ENCODE measurements at places on chromosomes 12 and 14.

GRCh38 chr12:129002427-129002826 is 149.1 kb downstream of the GLT1D1 start:
- no peak for DNase-seq

GRCh38 chr12:109881752-109882151 is 1.4 kb upstream of the GLTP start:
- DNase-seq: no peak

- DNase-seq: no peak
Observed at GRCh38 chr12:132623072-132623869, 4.7 kb downstream of the P2RX2 start.

DNA sequence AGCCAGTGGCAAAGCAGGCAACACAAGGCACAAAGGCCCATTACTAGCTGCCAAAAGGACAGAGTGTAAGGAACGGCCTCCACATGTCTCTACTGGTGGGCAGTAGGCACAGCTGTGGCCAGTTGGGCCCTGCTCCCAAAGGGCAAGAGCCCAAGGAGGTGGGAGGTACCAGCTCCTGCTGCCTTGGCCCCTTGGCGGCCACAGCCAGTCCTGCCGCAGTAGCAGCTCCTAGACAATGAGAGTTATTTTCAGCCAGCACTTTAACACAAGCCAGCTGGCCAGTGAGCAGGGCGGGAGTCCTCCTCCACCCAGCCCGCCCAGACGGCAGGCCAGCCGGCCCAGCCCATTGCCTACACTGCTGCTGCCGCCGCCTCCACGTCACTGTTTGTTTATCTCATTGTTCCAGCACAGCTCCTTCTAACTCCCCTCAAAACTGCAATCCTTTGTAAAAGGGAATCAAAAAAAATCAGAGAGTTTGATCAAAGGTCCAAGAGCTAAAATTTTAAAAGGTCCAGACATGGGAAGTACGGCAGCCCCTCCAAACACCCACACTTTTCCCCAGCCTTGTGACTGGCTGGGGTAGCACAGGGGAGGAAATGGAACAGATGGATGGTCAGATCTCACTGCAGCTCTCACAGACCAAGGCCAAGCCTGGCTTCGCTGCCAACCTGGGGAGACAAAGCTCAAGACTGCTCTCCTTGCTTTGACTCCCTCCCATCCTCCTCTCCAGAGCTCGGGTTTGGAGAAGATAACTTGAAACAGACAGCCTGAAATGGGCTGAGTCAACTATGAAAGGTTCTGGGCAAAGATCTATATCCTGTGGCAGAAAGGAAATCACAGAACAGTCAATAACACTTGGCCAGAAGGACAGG is 33.5 kb downstream of the FMNL3 start:
- DNase-seq: no peak

- no peak for DNase-seq
Observed at GRCh38 chr14:70148911-70149595, 39.7 kb downstream of the SLC8A3 start.

- DNase-seq: no peak
Observed at GRCh38 chr12:122184517-122184916, 1.6 kb downstream of the LRRC43 start.

GRCh38 chr14:72941286-72941985 is 15.2 kb downstream of the DCAF4 start:
- no peak for DNase-seq

- no peak for DNase-seq
Observed at GRCh38 chr14:74240794-74241651, 1.8 kb downstream of the VSX2 start.

GRCh38 chr12:71627438-71628002 is 36.1 kb downstream of the ZFC3H1 start:
- DNase-seq: no peak

- DNase-seq: no peak
Observed at GRCh38 chr12:47087088-47087688, 7.4 kb upstream of the AMIGO2 start.

GRCh38 chr14:49796025-49796424 is 28.1 kb downstream of the KLHDC2 start:
- DNase-seq: no peak

DNA sequence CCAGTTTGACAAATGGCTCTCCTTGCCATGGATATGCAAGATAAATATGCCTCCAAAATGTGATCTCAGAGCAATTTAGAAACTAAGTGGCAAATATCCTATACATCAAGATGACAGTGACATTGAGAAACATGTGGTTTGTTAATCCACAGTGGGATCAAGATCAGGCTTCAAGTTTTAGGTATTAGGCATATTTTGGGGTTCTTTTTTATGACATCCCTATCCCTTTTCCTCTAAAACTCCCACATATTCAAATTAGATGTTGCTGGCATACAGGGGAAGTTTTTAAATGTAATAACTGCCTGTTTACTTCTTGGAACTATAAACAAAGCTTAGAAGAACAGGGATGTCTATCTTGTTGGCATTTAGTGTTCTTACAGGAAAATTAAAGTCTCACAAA is 179.4 kb downstream of the CRADD start:
- no peak for DNase-seq

GRCh38 chr12:71075743-71076142 is 82.1 kb downstream of the TSPAN8 start:
- no peak for DNase-seq

DNA sequence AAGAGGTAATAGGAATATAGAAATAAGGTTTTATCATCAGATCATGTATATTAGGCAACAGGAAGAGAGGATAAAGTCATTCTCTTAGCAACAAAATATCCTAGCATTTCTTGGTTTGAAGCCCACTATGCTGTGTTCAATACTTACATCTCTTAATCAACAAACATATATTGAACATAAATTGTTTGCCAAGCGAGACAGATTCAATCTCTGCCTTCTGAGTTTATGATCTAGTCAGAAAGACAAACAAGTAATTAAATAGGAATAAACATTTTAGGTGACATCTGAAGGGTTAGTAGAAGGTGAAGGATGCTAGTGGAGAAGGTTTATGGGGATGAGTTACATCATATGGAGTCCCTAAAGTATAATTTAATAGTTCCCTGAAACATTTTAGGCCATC is 54.8 kb downstream of the PPHLN1 start:
- no peak for DNase-seq

DNA sequence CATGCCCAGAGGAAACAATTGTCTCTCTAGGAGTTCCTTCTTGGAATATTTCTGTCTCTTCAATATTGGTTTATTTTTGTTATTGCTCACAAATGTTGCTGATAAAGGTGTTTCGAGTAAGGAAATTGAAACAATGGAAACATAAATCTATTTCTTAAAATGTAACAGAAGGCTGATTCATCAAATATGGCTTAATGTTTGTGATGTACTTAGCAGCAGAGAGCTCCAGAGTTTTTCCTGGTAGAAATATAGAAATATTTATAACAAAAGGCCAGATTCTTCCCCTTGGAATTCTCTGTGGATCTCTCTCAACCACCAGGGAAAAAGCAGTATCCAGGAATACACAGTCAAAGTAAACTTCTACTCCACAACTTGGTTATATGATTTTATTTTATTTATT is 149.2 kb upstream of the LRIG3 start:
- DNase-seq: no peak

DNA sequence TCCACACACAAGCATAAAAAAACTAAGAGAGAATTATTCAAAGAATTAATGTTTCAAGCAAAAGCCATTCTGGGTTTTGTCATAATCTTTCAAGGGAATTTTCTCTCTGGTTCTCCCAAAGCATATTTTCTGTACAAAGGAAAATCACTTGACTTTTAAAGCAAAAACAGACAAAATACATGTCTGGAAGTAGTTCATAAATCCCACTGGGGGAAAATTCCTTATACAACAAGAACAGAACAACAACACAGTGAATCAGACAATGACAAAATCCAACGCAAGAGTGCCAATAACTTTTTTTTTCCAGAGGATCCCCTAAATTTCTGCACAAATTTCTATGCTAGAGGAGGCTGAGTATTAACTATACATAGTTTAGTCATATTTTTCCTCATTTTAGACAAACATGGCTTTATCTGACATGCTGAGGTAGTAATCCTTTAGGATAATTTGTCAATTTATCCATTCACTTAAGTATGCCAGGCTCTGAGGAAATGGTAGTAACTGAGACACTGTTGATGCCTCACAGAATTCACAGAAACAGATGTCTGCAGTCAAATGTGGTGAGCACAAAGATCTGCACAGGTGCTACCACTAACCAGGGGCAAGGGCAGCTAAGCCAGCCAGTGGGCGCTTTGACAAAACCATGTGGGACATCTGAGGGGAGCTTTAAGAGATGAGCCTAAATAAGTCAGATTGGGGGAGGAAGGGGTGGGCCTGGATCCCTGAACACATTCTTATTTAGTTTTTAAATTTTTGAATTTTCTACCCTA is 38.0 kb downstream of the GRIP1 start:
- no peak for DNase-seq

- DNase-seq: no peak
Observed at GRCh38 chr14:24066496-24067132, 4.7 kb upstream of the CPNE6 start.

DNA sequence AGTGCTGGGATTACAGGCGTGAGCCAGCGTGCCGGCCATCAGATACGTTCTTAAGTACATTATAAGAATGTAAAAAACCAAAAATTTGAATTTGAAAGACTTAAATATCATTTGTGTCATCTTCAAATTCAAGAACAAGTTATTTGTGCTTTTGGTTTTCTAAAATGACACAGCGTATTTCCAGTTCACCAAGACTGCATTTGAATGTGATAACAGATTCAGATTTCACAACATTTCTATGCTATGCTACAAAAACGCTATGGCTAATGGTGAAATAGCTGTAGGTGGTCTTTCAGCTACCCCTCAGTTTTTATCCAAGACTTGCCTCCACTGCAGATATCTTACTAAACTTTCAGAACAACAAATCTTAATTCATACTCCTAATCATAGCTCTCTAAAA is 46.7 kb downstream of the APPL2 start:
- no peak for DNase-seq

DNA sequence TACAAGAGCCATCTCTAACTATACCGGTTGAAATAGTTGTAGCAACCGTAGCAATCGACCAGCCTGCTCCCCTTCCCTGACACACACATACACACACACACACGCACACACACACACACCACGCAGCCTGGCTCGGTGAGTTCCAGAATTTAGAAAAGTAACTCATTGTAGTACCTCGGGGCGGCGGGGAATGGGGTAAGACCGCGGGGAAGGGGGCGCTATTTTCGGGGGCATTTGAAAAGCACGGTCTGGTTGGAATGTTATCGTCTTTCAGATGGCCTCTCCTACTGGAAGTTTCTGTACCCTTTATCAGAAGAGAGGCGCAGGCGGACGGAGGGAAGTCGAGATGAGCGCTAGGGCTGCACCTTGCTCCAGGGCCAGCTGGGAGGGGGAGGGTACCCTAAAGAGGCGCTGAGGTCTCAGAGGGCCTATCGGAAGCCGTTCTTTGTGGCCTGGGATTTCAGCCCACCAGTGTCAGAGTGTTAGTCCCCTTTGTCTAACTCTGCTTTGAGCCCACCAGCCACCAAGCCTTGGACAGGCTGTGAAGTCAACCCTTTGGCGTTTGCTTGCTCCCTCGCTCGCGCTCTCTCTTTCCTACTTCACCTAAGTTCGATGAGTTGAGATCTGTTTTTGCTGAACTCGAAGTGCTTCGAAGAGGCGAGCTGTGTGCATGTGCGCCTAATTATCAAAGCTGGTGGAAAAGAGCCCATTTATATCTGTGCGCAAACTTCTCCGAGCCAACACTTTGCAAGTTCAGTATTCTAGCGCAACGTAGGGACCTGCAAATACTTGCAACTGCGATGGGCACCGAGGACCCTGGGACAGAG is 837 bp downstream of the COL2A1 start:
- DNase-seq: no peak

DNA sequence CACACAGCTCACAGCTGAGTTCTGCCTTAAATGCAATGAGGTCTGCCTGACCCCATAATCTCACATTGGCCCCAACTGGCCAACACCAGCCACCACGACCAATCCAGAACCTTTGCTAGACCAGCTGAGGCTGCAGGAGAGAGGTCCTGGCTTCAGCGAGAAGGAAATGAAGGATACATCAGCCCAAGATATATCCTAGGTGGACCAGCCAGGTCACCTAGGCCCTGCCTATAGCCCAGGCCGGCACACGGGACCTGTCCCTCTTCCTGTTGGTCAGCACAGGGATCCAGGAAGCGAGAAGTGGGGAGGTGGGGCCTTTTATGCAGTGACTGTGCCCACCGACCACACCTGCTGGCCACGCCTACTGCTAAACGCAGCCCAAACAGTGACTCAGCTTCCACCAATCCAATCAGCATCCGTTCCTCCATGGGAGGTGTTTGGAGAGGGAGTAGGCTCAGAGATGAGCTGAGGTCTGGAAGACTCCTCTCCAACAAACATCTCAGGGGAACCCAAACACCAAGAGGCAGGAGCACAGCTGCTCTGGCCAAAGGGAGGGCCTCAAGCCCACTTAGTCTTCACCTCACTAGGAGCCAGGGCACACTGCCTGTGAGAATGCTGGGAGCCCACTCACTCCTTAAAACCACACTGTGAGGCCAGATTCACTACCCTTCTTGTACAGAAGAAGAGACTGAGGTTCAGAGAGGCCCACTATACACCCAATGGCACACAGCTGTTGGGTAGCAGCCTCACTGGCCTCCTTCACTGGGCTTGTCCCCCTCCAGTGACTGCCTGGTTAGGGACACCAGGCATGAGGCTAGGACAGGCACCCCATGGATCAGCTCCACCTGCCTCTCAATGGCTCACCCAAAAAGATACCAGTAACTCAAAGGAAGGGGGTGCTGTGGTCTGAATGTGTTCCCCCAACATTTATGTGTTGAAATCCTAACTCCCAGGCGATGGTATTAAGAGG is 51.3 kb upstream of the PPP2R5C start:
- no peak for DNase-seq

DNA sequence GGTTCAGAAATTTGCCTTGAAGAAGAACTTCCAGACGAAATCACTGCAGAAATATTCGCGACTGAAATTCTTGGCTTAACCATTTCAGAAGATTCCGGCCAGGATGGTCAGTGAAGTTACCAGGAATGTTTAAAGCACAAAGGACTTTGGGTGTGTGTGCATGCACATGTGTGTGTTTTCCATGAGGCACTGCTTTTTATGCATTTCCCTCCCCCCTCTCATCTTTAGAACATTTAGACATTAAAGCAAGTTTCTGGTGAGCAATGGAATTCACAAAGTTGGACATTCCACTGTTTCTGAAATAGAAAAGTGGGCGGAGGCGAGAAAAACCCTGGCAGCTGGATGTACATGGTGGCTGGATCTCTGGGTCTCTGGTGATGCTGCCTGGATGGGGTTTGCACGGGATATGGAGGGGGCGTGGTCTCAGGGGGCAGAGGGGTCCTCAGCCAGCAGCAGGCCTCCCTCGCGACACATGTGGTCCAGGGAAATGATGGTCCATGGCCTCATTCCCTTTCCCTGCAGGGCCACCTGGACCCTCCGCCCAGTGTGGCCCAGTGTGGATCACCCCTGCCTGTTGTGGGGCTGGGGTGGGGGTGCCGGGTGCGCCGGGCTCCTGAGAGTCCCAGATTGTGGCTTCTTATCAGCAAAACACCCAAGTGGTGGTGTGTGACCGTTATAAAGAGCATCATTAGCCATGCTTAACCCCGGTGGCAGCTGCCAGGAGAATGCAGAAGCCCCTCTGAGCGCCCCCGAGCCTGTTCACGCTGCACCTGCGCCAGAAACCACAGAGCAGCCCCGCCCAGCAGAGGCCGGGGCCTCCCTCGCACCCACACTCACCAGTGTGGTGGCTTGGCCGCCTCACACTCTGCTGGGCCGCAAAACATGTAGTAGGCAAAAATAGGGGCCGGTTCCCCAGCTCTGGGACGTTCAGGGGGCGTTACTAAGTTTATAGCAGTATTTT is 17.8 kb upstream of the BCL7A start:
- no peak for DNase-seq

- DNase-seq: no peak
Observed at GRCh38 chr12:21337959-21338744, 3.4 kb upstream of the SLCO1A2 start.
